T-helper 17 cell (primary cell): ENCODE measurements at places on chromosomes 4 and X.

GRCh38 chr4:129823105-129823504 is 727.2 kb downstream of the C4orf33 start:
- DNase-seq, result no peak

GRCh38 chr4:67049446-67049845 is 495.9 kb downstream of the CENPC start:
- DNase-seq, result no peak

DNA sequence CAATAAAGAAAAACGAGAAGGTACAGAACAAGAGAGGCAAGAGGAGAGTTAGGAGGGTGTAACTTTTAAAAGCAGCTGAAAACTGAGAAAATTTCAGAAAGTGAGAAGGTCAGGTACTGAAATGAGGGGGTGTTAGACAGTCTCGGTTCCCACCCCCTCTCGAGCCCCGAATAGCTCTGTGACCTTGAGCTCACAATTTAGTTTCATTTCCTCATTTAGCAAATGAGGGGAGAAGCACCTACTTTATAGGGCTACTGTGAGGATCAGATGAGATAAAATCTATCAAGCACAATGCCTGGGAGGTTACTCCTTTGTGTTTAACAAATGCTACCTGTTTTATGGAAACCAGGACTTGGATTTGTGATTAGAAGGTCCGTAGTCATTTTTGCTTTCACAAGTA is 4.9 kb downstream of the UGT8 start:
- DNase-seq, result no peak

- no peak for DNase-seq
Observed at GRCh38 chr4:13659341-13660070, 32.0 kb upstream of the BOD1L1 start.

- DNase-seq, result no peak
Observed at GRCh38 chrX:87098477-87098876, 419.1 kb upstream of the KLHL4 start.

DNA sequence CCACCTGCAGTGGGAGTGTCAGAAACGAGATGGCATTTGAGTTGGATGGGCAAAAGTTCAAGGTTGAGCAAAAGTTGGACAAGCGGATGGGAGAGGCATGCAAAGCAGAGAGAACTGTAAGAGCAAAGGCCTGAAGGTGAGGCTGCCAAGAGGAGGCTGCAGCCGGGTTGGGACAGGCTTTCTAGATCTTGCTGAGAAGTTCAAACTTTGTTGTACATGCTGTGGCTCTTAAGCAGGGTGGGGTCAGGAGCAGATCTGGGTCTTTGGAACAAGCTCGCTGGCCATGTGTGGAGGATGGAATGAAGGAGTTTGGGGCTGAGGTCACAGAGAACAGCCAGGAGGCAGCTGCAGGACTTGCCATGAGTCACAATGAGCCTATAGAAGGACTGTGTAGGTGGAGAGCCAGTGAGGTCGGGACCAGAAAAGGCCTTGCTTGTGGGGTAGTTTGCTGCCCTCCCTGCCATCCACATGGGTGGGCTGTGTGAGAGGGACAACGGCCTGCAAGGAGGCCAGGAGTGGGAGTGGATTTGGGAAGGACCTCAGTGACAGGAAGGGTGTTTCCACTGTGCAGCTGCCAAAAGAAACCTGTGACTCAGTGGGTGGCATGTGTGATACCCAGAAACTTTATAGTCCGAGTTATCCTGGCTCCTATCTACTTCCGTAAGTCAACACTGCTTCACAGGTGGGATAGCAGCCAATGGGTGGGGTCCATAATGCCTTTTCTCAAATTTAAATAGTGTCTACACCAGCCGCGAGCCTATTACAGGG is 210.4 kb downstream of the MID1IP1 start:
- no peak for DNase-seq

DNA sequence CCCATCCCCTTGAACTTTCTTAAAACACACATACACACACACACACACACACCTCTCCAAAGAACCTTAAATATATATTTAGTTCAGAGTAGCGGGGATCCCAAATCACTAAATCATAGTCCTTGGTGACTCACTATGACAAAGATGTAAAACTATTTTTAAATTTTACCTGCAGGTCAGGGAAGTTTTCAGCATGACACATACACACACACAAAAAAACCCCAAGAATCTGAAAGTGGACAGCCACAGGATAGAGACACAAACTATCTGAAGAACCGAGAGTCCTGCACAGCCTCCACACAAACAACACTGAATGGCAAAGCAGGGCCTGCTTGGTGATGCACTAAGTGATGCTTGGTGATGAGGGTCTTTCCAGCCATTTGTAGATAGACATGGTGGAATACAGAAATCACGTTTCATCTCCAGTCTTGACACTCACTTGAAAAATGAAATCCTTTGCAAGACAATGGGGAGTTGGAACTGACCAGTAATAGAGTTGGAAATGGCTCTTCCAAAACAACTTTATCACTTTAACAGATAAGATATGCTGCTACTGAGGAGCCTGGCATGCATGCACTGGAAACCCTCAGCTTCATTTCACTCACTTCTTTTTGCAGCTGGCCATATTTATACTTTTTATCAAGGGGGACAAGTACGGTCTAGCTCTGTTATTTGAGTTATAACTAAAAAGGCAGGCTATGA is 307.3 kb downstream of the RAPGEF2 start:
- no peak for DNase-seq

DNA sequence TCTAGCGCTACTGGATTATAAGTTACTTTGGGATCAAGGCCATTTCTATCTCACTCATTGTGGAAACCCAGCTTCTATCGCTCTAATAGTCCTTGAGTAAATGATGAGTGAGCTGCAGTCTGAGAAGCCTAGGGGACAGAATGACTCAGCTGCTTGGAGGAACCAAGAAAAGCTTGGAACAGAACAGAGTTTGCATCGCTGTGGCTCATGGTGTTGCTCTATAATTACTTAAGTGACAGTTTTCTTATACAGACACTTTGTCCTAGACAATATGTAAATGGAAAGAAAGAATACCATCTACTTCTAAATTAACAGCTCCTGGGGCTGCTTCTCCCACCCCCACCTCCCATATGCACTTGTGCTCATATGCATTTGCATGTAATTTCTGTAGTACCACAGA is 156.9 kb downstream of the SLIT2 start:
- DNase-seq, result no peak

DNA sequence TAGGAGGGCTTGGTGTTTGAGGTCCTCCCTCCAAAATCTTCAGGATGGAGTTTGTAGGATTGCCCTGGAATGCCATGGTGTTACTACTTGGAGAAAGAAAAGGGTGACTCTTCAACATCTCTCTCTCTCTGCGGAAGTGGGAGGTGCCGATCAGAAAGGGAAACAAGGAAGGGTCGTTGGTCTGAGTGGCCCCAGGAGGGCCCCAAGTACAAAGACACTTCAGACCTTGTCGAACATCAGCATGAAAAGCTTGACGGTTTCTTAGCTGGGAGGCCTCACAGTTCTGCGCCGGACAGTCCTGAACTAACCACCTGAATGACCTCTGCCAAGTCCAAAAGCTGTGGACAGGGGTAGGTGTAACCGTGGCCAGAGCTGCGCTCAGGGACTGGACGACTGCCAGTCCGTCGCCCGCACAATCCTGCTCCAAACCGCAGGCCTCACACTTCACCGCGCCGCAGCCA is 646 bp upstream of the GSX2 start:
- DNase-seq, result no peak

DNA sequence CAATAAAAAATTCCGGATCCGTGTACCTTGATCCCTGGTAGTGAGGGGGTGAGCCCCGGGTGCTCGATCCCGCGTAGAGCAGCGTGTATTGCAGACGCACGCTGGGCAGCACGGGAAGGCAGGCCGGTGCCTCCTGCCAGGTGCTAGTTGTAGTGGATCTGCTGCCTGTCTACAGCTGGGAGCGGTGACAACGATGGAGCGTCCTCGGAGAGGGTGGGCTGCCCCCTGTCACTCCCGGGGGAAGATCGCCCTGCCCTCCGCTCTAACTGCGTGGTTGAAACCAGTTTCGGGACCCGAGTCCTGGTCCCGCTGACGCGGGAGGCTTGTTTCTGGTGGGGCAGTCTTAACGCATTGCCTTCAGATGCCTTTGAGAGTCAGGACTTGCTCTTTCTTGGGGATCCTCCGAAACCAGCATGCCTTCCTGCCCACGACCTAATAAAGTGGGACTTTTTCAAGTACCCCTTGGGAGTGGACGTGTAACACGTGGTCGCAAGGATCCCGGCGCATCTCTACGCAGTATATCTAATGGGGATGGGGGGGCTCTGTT is 2.7 kb upstream of the NKX6-1 start:
- no peak for DNase-seq

GRCh38 chr4:52658641-52659000 is 480 bp downstream of the USP46 start:
- no peak for DNase-seq

DNA sequence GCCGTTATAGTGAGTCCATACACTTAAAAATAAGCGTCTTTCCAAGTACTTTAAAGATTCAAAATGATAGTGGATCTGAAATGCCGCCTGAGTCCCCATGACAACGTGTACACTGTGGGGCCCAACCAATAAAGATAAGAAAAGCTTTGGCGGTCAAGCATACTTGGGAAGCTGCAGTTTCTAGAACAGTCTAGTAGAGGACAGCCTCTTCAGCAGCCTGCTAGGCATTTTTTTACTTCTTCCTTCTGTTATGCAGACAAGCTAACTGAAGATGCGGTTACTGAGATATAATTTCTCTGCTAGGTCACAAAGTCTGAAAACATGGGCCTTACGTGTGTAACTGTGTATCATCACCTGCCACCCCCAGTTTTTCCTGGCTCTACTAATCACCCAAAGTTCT is 402 bp upstream of the UPRT start:
- no peak for DNase-seq

DNA sequence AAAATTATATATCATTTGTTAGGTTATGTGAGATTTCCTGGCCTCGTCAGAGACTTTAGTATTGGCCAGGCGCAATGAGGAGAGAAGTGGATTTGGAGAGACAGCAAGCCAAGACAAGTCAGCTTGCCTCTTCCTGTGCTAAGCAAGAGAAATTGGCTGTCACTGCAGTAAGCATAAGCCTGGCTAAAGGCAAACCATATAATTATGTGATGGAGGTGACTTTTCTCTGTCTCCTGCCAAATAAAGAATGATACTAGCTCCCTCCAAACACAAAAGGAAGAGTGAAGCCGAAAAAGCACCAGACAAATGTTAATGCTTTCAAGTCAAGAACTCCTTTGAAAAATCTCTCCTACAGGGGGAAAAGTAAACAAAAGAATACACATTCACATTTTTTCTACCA is 2246.0 kb downstream of the ARAP2 start:
- DNase-seq, result no peak

- no peak for DNase-seq
Observed at GRCh38 chr4:87911252-87911774, 64.2 kb upstream of the SPP1 start.

DNA sequence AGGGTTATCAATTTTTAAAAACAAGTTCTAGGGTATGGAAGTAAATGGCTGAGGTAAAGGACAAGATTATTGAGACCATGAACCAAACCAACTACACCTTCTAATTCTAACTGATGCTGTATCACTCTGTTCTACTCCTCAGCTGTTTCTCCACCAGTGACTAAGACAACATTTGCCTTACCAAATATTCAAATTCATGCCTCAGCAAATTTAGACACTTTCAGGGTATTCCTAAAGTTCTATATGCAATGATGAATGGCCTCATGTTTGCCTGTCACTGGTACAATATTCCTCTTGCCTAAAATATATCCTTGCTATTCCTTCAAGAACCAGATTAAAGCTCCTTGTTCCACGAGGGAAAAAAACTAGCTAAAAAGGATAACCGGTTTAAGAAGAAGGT is 5.0 kb downstream of the RPL9 start:
- no peak for DNase-seq

GRCh38 chr4:165783626-165784025 is 89.4 kb upstream of the TLL1 start:
- DNase-seq, result no peak

DNA sequence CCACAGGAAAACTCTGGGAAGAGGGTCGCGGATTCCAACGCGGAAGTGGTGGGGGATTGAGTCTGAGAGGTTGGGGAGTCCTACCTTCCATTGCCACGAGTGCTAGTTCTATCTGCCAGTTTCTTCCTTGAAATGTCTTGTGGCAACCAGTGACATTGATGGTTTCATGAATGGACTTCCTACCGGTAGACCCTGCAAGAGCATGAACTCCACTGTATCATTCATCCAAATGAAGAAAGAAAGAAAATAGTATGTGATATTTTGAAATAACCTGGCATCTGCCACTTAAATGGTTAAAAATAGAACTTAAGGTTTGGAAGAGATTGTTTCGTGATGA is 1.1 kb upstream of the SLC10A7 start:
- no peak for DNase-seq

DNA sequence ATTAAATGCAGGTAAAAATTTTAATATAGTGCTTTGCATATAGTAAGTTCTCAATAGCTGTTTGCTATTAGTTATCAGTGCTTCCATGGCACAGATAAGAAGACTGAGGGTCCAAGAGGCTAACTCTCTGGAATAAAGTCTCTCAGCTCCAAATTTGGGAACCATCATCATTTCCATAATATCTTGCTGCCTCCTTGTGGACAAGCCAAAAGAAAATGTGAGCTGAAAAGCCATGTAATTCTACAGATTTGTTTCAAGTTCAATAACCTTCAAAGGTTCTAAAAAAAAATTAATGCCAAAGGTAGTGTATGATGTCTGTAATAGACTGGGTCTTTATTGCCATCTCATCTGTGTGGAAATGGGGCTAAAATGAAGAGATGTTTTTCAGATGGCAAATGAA is 136.9 kb upstream of the VCX start:
- no peak for DNase-seq

GRCh38 chr4:168863719-168864647 is 146.1 kb downstream of the CBR4 start:
- no peak for DNase-seq

DNA sequence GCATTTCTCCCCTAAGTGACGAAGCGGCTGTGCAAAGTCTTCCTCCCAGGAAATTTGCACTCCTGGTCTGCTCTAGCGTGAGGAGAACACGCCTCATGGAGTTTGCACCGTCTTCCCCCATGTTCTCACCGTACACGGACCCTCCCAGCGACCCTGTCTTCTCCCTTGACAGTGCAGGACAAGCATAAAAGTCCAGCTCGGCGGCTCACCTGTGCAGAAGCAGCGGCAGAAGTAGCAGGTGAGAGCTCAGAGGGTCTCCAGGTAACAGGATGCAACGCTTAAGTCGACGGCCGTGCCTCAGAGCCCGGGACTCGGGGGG is 314 bp downstream of the P2RY8 start:
- no peak for DNase-seq
